Stimulated activated CD8-positive, alpha-beta memory T cell treated with anti-CD3 and anti-CD28 coated beads, Interleukin-7, amount 100 ng/mL, for 48 hours (primary cell): ENCODE measurements at places on chromosomes 4 and X.

GRCh38 chr4:189988877-189989431 is 38.1 kb downstream of the FRG2 start:
- DNase-seq = no peak

DNA sequence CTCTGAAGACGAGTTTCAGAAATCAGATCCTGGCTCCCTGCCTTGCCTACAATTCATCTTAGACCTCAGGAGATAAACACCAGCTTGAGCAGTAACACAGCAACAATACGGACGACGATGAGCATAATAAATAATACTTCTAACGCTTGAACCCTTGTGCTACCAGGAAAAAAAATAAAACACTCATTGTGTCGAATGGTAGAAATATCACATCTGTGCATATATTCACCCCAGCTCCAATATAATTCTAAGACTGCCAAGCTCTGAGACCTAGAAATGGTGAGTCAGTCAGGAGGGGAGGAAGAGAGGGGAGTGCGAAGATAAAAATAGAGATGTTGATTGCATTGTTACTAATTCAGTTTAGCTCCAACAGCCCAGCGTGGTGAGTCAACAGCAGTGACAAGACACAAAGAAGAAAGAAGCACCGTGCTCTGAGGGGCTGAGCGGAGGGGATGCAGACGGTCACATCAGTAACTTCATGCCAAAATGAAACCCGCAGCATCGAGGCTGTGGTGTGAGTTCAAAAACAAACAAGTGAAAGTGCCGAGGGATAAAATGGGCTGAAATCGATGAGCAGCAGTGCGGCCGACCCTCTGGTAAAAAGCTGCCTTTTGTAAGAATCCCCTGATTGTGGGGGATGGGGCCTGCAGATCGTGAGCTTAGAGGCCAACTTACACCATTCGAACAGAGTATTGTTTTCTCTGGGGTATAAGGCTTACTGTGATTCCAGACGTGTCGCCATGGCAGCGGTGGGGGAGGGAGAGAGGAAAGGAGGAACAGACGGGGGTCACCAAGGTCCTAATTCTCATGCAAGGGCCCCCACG is 150.4 kb downstream of the MGST2 start:
- DNase-seq = no peak

- no peak for DNase-seq
Observed at GRCh38 chrX:22950269-22951266, 49.2 kb upstream of the DDX53 start.

DNA sequence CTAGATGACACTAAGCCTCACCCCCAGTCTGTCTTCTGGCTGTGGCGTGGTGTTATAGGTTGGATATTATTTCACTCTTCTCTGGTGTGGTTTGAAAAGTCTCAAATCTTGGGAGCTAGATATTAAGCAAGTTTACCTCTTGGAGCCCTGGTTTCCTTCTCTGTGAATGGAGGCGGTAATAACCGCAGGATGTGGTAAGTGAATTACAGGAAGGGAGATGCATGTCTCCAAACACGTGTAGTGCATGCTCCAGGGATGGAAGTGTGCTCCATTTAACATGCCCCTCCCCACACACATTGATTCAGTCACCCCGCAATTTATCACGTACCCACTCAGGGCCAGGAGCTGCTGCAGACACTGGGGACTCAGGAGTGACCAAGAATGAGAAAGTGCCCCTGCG is 4.9 kb downstream of the ZNF275 start:
- no peak for DNase-seq

- no peak for DNase-seq
Observed at GRCh38 chr4:8316911-8317351, 47.4 kb downstream of the HTRA3 start.

- no peak for DNase-seq
Observed at GRCh38 chrX:100698551-100698950, 33.4 kb downstream of the SYTL4 start.

DNA sequence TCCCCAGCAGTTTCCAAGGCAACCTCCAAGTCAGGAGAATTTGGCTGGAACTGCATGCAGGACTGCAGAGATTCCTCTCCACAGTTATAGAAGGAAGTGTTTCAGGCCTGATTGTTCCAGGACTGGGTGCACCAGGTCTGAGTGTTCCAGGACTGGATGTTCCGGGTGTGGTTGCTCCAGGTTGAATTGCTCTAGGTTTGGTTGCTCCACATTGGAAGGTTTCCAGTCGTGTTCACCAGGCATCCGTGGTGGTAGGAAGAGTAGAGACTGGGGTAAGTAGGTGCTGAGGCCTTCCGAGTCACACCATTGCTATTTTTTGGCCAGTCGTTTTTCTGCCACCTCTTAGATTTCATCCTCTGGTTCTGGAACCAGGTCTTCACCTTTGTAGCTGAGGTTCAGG is 105.4 kb downstream of the MSN start:
- DNase-seq = no peak

GRCh38 chr4:81466841-81467671 is 4.7 kb downstream of the RASGEF1B start:
- no peak for DNase-seq

- no peak for DNase-seq
Observed at GRCh38 chr4:84482564-84483563, 16.2 kb downstream of the NKX6-1 start.

GRCh38 chrX:120549483-120550452 is 11.0 kb downstream of the CUL4B start:
- no peak for DNase-seq

- DNase-seq = no peak
Observed at GRCh38 chr4:136329042-136329662, 1203.1 kb downstream of the PCDH18 start.

DNA sequence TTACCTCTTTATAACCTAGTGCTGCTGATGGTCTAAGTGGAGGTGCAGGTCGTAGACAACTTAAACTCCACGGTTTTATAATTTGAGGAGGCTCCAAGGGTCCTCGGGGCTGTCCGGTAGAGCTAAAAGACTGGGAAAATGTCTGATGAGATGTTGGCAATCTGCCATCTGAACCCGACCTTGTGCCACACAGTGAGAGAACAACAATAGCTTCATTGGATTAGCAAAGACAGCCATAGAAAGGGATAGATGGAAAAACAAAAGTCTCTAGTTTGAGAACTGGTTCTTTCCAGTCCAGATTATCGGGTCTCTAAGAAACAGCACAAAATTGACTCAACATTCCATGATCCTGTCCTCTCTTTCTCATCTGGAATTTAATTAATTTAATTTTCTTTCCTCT is 31.6 kb downstream of the CD40LG start:
- no peak for DNase-seq

DNA sequence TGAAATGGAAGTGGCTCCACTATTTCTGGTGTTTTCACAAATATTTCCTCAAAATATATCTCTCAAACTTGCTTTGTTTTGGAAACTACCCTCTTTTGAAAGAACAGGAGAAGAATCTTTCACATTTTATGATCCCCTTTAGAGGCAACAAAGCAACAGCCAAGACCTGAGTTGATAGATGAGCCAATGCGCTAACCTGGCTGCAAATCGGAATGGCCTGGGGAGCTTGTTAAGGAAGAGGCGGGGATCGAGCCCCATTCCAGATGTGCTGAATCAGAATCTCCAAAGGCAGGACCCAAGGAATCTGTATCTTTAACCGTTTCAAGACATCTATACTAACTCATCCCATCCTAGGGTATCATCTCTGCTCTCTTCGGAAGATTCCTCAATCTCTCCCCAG is 181.3 kb downstream of the GPC3 start:
- no peak for DNase-seq

DNA sequence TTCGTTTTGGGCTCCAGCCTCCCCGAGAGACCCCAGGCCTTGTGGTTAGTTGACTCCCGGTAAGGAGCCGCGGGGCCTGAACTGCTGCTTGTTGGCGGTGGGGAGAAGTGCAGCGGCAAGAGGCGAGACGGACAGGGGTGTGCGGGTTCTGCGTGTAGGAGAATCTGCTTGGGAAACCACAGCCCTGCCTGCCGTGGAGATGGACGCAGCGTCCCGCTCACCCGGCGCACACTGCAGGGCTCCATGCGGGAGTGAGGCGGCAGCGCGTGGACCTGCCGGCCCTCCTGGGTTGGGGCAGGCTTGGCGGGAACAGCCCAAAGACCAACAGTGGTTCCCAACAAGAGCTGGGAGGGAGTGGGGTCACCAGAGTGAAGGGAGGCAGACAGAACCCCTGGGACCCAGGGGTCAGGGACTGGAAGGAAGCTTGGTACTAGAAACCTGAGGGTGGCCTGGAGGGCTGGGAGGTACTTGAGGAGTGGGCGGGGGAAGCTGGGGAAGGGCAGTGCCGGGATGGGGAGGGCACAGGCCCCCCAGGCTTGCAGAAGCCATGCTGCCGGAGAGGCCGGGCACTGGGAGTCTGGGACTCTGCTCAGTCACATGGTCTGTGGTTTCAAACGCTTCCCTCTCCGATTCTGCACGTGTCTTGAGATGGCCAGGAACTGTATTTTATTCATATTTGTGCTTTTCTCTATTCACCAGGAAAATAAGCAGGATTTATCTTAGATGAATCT is 70.8 kb downstream of the RGS12 start:
- no peak for DNase-seq

DNA sequence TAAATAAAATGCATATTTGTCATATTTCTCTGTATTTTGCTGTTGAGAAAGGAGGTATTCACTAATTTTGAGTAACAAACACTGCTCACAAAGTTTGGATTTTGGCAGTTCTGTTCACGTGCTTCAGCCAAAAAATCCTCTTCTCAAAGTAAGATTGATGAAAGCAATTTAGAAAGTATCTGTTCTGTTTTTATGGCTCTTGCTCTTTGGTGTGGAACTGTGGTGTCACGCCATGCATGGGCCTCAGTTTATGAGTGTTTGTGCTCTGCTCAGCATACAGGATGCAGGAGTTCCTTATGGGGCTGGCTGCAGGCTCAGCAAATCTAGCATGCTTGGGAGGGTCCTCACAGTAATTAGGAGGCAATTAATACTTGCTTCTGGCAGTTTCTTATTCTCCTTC is 3.3 kb downstream of the HTT start:
- peak; percentile 13 for DNase-seq
